ENCODE measurements at places on chromosomes 5 and 9. TPM values are rescaled to one million over a fixed set of nuclear protein-coding genes. Genes with fewer than 3 reads are reported as not detected.

The PLPPR1 gene
- not detected for total RNA-seq

The PCDHB8 gene
- 0.26 TPM for total RNA-seq

The CARTPT gene
- total RNA-seq = not detected

The RANBP6 gene
- 29.5 TPM for total RNA-seq

The ACTBL2 gene
- 0.03 TPM for total RNA-seq

The PCDH12 gene
- total RNA-seq = 0.46 TPM

The STPG3 gene
- total RNA-seq = not detected

The SLC36A3 gene
- total RNA-seq = not detected

The F12 gene
- not detected for total RNA-seq

The GRM6 gene
- not detected for total RNA-seq

The NME5 gene
- total RNA-seq = 2.7 TPM

The ST8SIA4 gene
- total RNA-seq = 0.30 TPM

The TAF11L10 gene
- total RNA-seq = not detected

The GCNT4 gene
- total RNA-seq = 5.0 TPM

The SHOC1 gene
- under 0.01 TPM for total RNA-seq

The FOXI1 gene
- total RNA-seq = not detected

The SLC6A19 gene
- not detected for total RNA-seq

The ADRB2 gene
- 1.2 TPM for total RNA-seq

The TMCO6 gene
- 8.0 TPM for total RNA-seq

The SKP1 gene
- total RNA-seq = 406 TPM

The PDCD1LG2 gene
- total RNA-seq = 22.8 TPM

The TYRP1 gene
- total RNA-seq = 2.5 TPM

The XRCC4 gene
- 14.1 TPM for total RNA-seq

The PDLIM4 gene
- 30.6 TPM for total RNA-seq

The SPAG8 gene
- total RNA-seq = 1.3 TPM

The CDKN2A gene
- total RNA-seq = 6.6 TPM

The C9orf50 gene
- 0.26 TPM for total RNA-seq

The SPAAR gene
- total RNA-seq = 0.26 TPM

The WDR38 gene
- total RNA-seq = not detected

The RGS7BP gene
- total RNA-seq = 6.2 TPM

The CTXN3 gene
- not detected for total RNA-seq

The SOHLH1 gene
- not detected for total RNA-seq

The NNT gene
- total RNA-seq = 71.0 TPM

The MPDZ gene
- total RNA-seq = 83.3 TPM

The SAPCD2 gene
- 3.7 TPM for total RNA-seq

The RIMOC1 gene
- 17.2 TPM for total RNA-seq

The NUTM2F gene
- not detected for total RNA-seq

The PTGS1 gene
- 257 TPM for total RNA-seq

The LPAR1 gene
- 95.9 TPM for total RNA-seq

The CYLC2 gene
- total RNA-seq = not detected

The FOXD4L3 gene
- 0.10 TPM for total RNA-seq

The FUT7 gene
- not detected for total RNA-seq

The TTC23L gene
- not detected for total RNA-seq

The PCAT7 gene
- not detected for total RNA-seq

The OR1J4 gene
- total RNA-seq = 0.13 TPM

The PLEKHG4B gene
- total RNA-seq = not detected

The GKAP1 gene
- total RNA-seq = 0.50 TPM

The HRH2 gene
- total RNA-seq = 0.39 TPM

The FAM151B gene
- 7.4 TPM for total RNA-seq

The MYMK gene
- not detected for total RNA-seq

The C9orf43 gene
- 0.13 TPM for total RNA-seq

The MEIKIN gene
- total RNA-seq = not detected

The HEMGN gene
- total RNA-seq = not detected

The KLF4 gene
- total RNA-seq = 13.3 TPM

The ZNF366 gene
- 0.07 TPM for total RNA-seq

The PCDHGA6 gene
- total RNA-seq = 6.7 TPM

The NUTM2G gene
- total RNA-seq = not detected
